Activated CD4-positive, alpha-beta T cell treated with anti-CD3 and anti-CD28 coated beads, Interleukin-2, Interleukin-6, amounts not matched to agents 100 ng/mL and 50 ng/mL, durations not matched to agents 16 hours and 8 hours (primary cell): ENCODE measurements at places on chromosomes 3 and 15.
A peak's percentile ranks its signal among the peaks of the same experiment; 100 is the strongest.

DNA sequence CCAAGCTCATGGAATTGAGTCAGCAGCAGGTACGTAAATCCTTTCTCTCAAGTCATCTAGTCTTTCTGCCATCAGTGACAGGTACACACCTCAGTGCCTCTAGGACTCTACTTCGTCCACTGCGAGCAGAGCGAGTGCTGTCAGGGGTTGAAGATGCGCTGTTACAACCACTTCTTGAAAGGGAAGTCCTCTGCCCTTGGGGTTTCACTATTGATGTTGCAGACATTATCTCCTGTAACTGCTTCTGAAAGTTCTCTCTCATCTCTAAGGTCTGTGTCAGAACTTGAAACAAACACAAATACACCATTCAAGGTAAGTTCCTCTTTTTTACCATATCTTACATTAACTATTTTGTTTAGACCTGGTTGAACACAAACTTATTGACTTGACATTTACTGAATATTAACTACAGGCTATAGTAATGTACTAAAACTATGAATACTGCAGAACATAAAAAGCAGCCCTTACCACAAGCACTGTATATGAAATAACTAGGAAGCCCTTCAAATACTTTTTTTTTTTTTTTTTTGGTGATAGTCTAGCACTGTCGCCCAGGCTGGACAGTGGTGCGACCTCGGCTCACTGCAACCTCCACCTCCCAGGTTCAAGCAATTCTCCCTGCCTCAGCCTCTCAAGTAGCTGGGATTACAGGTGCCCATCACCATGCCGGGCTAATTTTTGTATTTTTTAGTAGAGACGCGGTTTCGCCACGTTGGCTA, 41.5 kb downstream of the TOPBP1 start:
- peak; percentile 29 for DNase-seq

DNA sequence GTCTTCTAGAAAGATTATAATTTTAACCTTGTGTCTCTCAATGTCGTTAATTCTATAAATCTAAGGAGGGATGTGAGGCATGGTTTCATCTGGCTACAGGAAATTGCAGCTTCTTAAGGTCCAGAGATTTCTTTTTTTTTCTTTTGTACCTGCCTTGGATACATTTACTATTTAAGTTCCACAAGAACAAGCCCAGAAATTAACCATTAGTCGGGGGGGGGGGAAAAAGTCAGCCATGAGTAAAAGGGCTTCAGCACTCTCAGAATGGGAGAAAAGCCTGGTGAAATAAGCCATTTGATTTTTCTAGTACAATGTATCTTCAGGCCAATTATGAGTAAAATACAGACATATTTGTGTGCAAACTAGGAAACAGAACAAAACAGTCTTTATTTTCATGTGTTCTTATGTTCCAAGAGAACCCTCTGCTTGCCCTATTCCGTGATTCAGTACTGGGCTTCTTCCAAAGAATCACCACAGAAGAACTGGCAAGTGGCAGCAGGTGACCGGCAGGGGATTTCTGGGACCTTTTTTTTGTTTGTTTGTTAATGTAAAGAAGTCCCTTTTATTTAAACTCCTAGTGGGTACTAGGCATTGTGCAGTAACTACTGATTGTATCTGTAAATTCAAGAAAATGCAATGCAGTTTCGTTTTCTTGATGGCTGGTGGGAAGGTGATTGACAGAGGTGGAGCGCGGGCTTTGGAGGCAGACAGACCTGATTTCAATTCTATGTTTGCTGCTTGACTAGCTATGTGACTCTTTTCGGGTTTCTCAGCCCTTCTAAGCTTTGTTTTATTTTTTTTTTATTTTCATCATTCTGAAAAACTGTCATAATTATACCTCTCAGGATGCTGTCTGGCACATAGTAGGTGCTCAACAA, 82.5 kb downstream of the PEX5L start:
- peak; percentile 23 for DNase-seq

DNA sequence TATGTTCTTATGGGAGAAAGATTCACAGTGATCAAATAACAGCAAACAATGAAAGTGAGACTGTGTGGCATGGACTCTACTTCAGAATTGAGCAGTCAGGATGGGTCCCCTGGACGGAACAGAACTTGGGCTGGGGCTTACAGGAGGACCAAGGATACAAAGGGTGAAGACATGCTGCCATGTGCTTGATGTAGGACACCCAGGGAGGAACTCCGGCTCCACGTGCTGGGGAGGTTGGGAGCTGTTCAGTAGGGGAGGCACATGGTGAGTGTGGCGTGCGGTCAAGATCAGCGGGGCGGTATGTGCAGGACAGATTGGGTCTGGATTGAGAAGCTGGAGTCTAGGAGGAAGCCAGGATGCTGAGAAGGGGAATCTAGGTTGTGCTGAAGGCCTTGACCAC, 32.6 kb downstream of the PPCDC start:
- no peak for DNase-seq

GRCh38 chr3:121096953-121097352, 188.9 kb downstream of the STXBP5L start:
- DNase-seq = no peak

GRCh38 chr3:5120446-5120845, 1.6 kb upstream of the ARL8B start:
- DNase-seq = no peak
